ENCODE measurements at places on chromosomes 3 and 15.

DNA sequence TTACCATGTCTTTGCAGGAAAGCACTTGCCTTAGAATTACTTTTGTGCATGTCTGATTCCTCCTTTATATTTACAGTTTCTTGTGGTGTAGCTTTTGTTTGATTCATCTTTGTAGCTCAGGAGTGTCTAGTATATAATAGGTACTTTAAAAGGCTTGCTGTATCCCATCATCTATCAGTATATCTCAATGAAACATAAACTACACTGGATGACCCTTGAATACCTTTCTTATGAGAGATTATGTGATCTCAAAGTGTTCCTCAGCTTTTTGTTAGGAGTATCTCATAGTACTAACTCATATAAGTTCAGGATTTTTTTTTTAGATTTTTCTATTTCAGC, 234.8 kb downstream of the PYDC2 start:
- DNase-seq = no peak

DNA sequence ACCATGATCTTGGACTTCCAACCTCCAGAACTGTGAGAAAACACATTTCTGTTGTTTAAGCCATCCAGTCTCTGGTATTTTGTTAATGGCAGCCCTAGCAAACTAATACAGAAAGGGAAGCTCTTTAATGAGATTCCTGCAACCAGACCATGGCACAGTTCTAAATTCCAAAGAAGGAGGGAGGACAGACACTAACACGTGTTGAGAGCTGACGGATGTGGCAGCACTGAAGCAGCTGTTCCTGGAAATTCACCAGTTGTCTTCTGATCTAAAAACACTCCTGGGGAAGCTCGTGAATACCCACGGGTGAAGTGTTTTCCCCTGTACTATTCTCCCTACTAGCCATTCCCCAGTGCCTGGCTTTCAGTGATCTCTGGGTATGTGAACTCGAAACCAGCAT, 56.7 kb downstream of the RPL22L1 start:
- no peak for DNase-seq

- DNase-seq = no peak
These were observed 65.3 kb upstream of the ZNF280D start for GRCh38 chr15:56798639-56799038.

DNA sequence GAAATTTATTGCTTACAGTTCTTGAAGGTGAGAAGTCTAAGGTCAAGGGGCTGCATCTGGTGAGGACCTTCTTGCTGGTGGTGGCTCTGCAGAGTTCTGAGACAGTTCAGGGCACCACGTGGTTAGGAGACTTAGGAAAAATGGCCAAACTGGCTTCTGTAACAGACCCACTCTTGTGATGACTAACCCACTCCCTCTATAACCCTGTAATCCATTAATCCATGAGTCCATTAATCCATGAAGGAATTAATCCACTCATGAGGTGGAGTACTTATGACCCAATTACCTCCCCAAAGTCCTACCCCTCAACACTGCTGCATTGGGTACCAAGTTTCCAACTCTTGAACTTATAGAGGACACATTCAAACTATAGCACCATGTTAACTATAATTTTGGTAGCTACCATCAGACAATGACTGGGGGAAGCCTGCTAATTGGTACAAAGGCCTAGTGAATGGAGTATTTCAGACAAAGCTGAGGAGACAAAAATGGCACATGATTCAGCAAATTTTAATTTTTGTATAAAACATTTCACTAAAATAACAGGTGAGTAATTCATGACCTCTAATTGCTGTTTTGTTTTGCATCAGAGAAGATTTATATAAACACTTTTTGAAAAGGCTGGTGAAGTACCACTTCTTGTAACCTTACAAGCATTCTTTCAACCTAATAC, 374.1 kb upstream of the TBL1XR1 start:
- DNase-seq = no peak

DNA sequence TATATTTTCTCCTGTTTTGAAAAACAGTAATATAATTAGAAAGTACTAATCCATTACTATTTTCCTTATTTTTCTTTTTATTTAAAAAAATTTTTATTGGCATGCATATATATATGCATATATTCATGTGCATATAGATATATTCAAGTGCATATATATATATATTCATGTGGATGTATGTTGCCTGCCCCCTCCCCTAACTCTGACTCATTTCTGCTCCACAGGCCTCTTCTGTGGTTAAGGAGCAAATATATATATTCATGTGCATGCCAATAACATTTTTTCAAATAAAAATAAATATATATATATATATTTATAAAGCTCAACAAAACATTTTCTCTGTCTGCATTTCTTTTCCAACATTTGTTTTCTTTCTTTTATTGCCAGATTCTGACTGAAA, 13.6 kb upstream of the CORO2B start:
- no peak for DNase-seq

DNA sequence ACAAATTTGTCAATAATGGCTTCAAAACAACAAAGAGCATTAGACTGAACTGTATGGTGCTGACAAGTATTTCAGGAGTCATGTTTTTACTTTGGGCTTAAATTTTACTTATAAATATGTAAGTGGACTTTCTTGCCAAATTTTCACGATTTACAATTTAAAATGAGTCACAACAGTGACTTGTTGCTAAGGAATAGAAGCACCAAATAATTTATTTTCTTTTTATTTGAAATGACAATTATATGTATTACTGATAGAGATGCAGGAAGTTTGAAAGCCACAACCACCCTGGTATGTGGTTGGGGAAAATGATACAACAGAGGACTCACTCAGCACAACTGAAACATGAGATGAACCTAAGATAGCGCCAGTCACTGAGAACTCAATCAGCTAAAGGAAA, 90.3 kb downstream of the FMN1 start:
- no peak for DNase-seq

DNA sequence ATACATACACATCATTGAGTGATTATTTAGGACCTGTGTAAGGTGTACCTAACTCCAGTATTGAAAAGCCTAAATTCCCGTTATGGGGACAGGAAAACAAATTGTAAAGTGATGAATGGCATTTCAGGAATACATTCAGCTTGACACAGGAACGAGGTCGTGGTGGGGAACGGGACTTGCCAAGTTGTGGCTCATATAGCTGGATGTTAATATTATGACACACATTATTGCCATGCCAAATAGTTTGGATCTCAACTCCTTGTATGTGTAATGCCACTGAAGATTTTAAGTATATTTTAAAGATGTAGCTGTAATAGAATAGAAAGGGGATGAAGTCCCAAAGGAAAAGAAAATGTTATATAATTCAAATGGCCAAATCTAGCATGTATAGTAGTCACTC, 227.2 kb upstream of the GOLIM4 start:
- no peak for DNase-seq

DNA sequence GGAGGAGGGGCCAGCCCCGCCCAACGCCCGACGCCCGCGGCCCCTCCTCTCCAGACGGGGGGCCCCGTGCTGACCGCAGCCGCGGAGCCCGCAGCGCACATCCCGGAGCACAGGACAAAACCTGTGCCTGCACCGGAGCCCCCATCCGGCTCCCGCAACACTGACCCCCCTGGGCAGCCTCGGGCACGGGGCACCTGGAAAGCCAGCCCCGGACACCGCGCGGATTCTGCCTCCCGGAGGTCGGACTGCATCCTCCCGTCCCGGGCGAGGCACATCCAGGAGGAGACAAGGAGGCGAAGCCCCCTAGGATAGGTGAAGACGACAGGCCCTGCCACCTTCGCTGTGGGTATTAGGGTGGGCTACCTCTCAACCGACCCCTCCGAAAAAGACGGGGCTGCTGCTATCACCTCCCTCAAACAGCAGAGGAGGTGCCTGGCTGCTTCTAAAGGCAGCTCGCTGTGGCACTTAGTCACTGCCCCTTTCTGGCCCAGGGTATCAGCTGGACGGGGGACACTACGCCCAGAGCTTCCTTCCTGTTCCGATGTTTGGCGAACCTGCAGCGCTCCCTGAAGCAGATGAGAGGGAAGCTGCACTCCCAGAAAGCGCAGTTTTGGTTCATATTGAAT, 10.6 kb downstream of the XXYLT1 start:
- DNase-seq = no peak

- no peak for DNase-seq
These were observed 141.4 kb downstream of the ADAMTS17 start for GRCh38 chr15:100200287-100200880.
